Epithelial cell of esophagus (primary cell): ENCODE measurements at places on chromosomes 16 and 17.
A peak's percentile ranks its signal among the peaks of the same experiment; 100 is the strongest.

DNA sequence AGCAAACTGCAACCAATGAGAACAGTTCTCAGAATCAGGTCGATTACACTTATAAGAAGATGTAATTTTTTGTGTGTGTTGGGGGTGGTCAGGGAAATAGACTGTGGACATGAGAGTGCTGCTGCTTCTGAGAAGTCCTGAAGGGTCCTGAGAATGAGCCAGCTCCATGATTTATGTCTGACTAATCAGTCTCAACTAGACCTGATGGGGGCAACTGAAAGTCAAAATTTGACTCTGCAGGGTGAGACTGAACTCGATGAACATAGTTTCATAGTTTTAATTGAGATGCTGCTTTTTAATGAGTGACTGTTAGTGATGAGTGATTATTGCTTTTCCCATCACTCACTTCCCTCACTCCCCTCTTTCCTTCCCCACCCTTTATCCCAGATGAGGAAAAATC is 37.3 kb downstream of the SMARCE1 start:
- DNase-seq: no peak

DNA sequence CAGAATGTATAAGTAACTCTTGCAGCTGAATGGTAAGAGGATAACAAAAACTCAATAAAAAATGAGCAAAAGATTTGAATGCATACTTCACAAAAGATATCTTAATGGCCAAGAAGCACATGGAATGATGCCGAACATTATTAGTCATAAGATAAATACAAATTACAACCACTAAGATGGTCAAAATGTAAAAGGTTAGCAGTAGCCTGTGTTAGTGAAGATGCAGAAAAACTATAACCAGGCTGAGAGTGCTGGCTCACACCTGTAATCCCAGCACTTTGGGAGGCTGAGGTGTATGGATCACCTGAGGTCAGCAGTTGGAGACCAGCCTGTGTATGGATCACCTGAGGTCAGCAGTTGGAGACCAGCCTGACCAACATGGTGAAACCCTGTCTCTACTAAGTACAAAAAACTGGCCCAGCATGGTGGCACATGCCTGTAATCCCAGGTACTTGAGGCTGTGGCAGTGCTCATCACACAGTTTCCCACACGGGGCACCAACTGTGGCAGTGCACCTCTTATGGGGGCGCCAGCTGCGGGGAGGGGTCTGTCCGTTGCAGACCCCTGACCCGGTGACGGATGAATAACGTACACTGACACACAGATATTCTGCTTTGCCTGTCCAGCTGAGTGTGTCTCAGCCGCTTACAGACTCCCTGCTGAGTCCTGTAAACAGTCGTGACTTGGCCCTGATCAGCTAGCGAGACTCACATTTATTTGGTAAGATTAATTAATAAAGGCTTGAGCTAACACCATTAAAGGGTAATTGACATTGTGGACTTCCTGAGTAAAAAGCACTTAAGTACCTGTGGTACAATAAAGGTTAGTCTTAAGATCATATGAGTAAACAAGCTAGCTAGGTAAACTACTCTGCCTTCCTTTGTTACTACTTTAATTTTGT is 45.7 kb upstream of the FAM20A start:
- DNase-seq: no peak

GRCh38 chr17:51730303-51731050 is 428.0 kb downstream of the CA10 start:
- no peak for DNase-seq

DNA sequence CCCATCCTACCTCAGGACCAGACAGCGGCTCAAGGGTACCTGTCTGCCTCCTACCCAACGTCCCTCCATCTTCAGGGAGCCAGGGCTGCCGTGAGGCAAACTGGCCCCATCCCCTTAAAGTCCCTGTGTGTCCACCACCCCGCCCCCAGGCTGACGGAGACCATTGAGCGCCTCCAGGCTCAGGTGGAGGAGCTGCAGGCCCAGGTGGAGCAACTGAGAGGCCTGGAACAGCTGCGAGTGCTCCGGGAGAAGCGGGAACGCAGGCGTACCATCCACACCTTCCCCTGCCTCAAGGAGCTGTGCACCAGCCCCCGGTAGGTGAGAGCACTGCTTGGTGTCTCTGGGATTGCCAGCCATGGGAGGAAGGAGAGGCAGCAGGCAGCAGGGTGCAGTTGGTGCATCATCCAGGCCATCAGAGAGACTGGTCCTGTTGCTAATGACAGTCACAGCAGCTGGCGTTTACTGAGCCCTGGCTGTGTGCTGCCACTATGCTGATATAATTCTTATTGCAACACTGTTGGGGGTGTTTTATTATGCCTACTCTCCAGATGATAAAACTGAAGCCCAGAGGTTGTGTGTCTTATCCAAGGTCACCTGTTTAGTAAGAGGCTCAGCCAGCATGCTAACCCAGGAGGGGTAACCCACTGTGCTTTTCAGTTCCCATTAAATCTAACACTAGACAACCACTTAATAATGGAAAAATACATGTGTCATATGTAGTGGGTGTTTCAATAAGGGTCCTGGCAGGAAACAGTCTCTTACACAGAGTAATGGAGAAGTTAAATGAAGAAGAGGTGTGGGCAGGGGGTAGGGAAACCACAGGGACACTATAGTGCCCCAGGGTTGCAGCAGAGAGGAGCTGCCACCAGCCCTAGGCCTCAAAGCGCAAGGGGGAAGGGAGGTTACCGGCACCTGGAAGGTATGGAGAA is 10.3 kb upstream of the MRPL58 start:
- no peak for DNase-seq

DNA sequence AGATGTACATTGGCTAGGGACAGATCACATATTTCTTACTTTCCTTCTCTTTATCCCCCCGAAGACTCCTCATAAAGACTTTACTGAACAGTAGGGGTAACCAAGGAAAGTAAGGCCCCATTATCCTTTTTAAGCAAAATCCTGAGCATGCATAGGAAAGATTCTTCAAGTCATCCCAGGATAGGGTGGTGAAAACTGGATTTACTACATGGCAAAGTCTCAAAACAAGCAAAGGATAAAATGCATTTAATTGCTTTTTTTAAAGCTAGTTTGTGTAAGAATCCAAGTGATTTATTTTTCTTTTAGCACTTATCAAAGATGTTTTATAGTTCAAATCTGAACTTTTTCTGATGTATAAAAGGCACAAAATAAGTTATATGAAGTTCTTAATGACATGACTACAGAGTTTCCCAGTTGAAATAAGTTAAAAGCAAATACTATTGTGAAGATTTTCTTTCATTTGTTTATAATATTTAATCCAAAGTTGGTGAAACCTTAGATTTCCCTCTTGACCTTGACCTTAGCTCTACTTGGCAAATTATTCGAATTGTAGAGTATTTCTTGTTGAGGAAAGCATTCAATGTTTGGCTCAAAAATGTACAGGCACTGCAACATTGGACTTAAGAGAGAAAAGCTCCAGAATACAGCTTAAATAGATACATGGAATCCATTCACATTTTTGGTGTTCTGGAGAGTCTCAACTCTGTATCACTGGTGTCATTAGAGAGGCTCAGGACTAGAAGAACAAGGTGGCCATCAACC is 104.3 kb downstream of the ABCA8 start:
- DNase-seq: no peak

DNA sequence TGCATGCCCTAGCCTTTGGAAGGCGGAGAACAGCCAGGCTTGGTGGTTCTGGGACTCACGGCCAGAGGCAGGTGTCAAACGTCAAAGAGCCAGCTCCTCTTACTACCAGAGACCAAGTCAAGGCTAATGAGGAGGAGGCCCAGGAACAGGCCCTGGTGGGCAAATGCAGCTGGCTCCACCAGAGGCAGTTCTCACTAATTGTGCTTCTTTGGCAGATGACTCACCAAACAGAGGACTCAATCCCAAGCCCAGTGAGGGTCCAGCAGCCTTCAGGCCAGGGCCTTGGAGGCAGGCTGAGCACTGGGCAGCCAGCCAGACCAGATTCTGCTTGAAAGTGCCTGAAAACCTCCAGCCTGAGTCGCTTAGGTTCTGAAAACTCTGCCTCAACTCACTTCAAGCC is 336.5 kb upstream of the CDH5 start:
- DNase-seq: no peak

- DNase-seq: no peak
These were observed 38.9 kb downstream of the COX4I1 start for GRCh38 chr16:85838381-85838780.

- DNase-seq: peak; percentile 27
These were observed 999 bp upstream of the FLYWCH2 start for GRCh38 chr16:2881783-2882649.

GRCh38 chr17:44221862-44222111 is 2.3 kb upstream of the UBTF start:
- no peak for DNase-seq

DNA sequence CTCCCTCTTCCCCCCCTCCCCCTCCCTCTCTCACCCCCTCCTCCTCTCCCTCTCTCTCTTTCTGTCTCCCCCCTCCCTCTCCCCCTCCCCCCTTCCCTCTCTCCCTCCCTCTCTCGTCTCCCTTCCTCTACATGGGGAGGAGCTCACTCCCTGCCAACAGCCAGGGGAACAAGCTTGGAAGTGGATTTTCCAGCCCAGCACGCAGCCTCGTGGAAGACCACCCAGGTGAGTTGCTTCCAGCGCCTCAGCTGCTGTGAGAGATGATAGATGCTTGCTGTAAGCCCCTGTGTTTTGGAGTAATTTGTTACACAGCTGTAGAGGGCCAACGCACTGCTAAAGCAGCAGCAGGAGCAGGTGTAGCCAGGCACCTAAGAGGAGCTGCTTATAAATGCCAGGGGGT is 20.8 kb downstream of the ACTG1 start:
- no peak for DNase-seq

- DNase-seq: no peak
These were observed 8.7 kb upstream of the ZNF594 start for GRCh38 chr17:5200360-5200759.
